ENCODE measurements at places on chromosomes 5 and 9.

DNA sequence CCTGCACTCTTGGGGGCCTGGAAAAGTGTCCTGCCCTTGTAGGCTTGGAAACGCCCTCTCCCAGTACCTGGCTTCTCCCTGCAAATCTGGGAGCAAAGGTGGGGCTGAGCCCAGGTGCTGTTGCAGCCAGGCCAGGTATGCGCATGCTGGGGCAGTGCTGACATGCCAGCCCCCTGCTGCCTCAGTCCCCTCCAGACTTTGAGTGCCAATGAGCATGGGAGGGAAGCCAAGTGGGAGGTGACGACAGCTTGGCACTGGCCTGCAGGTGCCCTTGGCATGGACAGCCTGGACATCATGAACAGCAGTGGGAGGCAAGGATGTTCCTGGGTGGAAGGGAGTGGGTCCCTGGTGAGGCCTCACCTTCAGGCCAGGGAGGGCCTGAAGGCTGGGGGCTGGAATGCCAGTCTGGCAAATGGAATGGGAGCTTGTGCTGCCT lies 1494.4 kb upstream of the NUDT12 start:
- DNase-seq = no peak

DNA sequence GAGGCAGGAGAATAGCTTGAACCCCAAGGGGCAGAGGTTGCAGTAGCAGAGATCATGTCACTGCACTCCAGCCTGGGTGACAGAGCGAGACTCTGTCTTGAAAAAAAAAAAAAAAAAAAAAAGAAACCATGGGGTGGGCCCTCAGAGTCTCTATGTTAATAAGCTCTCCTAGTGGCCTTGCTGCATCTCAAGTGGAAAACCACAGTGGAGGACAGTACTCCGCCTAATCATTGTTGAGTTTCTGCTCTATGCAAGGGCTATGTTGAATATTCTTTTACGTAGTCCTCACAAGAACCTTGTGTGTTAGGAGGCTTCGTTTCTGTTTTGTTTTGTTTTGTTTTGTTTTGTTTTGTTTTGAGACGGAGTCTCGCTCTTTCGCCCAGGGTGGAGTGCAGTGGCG lies 48.9 kb downstream of the TJP2 start:
- no peak for DNase-seq

- DNase-seq = no peak
Observed at GRCh38 chr9:19510907-19511306, 102.1 kb downstream of the ACER2 start.

- no peak for DNase-seq
Observed at GRCh38 chr5:53151713-53152458, 42.3 kb upstream of the MOCS2 start.

- DNase-seq = no peak
Observed at GRCh38 chr5:156907667-156908066, 55.4 kb downstream of the TIMD4 start.

- no peak for DNase-seq
Observed at GRCh38 chr5:10578869-10579268, 15.0 kb downstream of the ANKRD33B start.

- peak; percentile 68 for DNase-seq
Observed at GRCh38 chr5:61658592-61659008, 326.5 kb downstream of the ZSWIM6 start.

DNA sequence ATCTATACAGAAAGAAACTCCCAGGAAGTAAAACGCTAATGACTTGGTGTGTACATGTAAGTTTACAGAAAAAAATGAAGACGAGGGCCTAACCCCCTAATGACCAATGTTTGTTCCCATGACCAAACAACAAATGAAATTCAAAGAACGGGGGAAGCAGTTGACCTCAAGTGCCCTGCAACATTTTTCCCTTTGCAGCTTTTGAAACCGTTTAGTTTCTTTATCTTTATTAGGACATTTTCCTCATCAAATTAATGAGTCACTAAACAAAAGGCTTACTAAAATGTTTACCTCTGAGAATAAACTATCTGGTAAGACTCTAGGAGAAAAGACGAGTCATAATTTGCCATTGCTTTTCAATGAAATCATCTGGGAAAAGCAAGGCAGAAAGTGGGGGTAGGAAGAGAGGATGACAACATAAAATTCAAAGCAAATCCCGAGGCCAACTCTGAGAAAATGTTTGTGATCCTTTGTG lies 57.4 kb downstream of the LHFPL2 start:
- no peak for DNase-seq

- no peak for DNase-seq
Observed at GRCh38 chr5:151923866-151924476, 680 bp downstream of the GLRA1 start.

- DNase-seq = no peak
Observed at GRCh38 chr9:129414377-129414992, 206.4 kb downstream of the C9orf50 start.

DNA sequence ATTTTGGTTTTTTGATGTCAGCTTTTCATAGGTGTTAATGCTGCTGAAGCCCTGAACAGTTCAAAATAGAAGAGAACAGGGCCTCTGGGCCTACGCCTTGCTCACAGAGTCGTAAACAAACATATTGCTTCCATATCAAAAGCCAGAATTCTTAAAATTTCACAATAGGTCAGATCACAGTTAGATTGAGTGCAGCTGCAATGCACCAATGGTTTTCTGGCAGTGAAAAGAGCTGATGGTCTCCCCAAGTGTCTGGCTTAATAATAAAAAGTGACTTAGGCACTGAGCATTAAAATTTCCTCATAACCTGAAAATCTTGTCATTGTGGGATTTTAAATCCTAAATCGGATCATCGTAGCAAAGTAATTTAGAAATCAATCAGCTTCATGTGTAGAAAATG lies 493.0 kb downstream of the CAAP1 start:
- DNase-seq = no peak
